ENCODE measurements at places on chromosomes 7 and 10.

DNA sequence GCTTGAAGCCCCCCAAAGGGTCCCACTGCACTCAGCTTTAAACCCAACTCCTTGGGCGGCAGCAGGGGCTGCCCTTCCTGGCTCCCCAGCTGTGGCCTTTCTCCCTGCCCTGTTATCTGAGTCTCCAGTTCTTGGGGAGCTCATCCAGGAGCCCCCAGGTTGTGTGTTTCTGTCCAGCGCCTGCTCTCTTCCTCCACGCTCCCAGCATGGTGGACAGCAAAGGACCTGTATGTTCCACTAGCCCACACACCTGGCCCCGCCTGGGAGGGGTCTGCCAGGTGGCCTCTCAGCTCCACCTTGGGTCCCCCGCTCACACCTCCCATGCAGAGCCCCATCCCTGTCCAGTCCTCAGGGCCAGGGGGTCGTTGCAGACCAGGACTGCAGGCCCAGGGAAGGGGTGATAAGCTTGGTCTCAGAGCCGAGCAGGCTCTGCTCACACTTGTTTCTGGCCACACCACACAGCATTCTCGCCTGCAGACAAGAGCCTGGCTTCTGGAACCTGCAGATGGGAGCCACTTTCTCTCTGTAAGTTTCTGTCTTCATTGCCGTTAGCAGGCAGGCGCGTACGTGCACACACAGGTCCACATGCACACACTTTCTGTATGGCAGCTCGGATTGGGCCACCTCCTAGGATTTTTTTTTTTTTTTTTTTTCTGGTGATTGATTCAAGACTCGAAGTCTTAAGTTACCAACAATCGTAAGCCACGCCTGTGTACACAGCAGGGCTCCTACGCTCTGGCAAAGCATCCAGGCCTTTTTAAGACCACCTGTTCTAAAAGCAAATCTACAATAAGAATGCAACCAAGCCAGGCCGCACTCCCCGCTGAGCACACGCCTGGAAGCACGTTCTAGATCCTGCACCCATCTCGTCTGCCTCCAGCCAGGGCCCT lies 104.6 kb downstream of the CYTH3 start:
- no peak for DNase-seq

DNA sequence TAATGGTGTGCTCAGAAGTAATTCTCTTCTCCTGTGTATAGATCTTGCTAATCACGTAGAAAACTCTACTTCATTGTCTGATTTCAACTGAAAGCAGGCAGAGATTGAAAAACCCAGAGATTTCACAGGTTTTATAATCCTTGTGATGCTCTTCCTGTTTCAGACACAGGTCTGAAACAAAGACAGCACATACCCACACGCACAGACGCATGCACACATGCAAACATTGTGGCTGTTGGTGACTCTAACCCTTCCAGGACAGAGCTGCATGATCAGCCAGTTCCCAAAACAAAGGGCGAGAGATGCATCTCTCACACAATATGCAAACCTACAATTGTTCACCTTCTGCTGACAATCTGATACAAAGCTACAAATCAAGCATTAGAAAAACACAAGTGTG lies 11.1 kb upstream of the TFEC start:
- DNase-seq, result no peak

DNA sequence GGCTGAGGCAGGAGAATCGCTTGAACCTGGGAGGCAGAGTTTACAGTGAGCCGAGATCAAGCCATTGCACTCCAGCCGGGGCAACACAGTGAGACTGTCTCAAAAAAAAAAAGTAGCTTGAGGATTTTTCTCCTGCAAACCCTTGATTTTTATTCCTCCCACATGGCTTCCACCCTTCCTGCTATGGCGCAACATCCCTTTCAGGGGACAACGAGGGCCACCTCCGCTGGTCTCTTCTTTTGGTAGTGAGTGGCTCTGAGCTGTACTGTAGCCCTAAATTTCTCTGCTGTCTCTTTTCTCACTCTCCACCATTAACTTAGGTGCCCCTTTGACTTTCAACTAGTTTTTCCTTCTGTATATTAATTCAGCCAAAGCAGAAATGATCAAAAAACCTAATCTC lies 113.4 kb downstream of the HIPK2 start:
- DNase-seq, result no peak

DNA sequence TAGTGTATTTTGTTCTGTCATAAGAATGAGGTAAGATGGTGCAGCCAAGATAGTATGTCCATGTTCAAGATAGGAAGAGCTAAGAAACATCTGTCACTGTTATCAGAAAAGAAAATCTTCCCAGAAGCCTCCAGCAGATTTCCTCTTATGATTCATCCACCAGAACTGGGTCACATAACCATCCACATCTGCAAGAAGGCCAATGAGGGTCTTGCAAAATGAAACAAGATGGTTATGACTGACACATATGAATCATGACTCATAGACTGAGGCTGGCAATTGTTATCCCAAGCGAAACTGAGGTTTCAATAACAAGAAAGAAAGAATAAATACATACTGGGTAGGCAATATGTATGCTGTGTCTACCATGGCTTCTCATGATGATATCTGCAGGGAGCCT lies 30.3 kb downstream of the CCNJ start:
- DNase-seq, result no peak

DNA sequence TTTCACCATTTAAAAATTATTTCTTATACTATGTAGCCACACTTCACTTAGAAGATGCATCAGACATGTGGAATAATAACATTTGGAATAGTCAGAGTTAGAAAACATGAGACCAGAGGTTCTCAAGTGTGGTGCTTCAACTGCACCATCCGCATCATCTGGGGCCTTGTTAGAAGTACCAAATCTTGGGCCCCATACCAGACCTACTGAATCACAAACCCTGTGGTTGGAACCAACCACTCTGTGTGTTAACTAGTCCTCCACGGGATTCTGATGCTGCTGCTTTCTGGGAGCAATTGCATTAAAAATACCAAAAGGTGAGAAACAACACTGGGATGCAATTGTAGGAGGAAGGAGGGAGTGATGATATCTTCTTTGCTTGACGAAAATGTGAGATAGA lies 125.2 kb downstream of the GNAT3 start:
- DNase-seq, result no peak

DNA sequence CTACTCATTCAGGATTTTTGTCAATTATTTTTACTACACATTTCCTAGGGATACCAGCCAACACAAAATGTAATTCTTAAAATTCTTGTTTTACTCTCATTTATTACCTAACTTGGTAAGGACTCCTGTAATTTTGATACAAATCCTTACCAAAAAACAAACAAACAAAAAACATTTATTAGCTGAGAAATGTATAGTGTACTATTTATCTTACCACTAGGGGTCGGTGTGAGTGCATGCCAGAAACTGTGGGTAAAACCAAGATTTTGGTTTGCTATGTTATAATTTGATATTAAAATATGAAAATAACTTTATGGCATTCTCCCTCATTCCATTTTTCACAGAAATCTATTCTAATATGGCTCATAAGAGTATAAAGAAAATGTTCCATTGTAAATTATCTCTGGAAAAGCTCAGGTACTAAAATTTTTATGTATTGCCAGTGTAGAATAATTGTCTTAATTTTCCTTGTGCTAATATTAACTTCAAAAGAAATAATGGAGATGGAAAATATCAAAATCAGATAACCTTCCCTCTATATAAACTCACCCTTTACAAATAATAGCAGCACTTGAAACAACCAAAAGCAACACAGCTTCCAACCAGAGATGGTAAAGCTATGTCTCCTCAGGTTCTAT lies 290.8 kb upstream of the PCDH15 start:
- DNase-seq, result no peak

- no peak for DNase-seq
Measured at GRCh38 chr10:110651044-110651958, 7.2 kb downstream of the RBM20 start.

GRCh38 chr10:57098146-57098545 lies 737.1 kb upstream of the ZWINT start:
- no peak for DNase-seq

DNA sequence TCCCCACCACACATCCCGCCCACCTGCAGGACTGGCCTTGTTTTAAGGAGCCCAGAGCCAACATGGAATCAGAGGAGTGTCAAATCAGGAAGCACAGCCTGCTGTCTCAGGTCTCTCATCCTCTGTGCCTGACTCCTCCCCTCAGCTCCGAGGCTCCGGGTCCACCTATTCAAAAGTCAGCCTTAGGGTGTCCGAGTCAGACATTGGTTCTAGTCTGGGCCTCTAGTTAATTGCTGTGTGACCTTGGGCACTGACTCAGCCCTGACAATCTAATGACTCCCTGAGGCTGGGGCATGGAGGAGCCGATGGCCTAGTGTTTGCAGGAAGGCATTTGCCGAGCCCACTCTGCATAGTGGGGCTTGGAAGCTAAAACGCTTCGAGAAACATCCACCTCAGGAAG lies 223.1 kb upstream of the PPP2R2D start:
- no peak for DNase-seq

DNA sequence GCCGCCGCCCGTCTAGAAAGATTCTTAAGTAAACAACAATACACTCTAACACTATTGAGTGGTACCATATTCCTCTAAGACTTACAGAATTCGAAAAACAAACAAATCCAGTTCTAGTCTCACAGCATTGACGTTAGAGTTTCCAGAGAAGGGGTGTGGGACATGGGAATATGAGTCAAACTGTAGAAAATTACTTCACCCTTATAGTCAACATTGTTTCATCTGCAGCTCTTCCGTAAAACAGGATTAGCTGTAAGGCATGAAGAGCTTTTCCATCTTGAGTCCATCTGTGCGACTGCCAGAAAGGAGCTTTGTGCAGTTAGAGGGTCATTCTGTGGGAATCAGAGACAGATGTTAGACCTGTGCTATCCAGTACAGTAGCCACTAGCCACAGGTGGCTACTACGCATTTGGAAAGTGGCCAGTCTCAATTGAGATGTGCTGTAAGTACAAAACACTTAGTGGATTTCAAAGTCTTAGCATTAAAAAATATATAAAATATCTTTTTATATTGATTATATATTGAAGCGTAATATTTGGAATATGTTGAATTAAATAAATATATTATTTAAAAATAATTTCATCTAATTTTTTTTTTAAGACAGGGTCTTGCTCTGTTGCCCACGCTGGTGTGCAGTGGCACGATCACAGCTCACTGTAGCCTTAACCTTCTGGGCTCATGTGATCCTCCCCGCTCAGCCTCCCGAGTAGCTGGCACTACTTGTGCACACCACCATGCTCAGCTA lies 79.8 kb upstream of the MPP7 start:
- no peak for DNase-seq

DNA sequence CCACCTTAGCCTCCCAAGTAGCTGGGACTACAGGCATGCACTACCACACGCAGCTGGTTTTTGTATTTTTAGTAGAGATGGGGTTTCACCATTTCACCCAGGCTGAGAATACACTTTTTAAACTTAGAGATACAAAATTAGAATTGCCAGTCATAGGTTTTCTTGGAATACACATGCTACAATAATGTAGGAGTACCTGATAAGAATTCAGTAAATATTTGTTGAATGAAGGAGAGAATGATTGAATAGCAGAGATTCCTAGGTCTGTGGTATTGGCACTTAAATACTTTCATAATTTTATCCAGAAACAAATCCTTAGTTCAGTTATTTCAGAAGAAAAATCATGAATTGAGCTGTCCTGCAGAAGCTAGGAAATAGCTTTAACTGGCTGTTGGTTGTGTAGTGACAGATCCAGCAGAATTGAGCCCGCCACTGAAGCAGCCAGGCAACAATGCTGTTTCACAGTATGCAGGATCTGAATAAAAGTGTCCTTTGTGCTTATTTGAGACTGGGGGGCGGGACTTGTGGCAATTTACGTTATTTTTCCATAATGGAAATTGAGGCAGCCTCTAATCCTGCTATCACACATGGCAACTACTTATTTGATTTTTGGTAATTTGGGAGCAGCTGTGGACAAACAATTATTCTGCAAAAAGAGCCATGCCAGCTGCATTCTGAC lies 31.5 kb downstream of the NRF1 start:
- DNase-seq, result no peak

GRCh38 chr7:106523482-106523881 lies 137.5 kb downstream of the CCDC71L start:
- no peak for DNase-seq

DNA sequence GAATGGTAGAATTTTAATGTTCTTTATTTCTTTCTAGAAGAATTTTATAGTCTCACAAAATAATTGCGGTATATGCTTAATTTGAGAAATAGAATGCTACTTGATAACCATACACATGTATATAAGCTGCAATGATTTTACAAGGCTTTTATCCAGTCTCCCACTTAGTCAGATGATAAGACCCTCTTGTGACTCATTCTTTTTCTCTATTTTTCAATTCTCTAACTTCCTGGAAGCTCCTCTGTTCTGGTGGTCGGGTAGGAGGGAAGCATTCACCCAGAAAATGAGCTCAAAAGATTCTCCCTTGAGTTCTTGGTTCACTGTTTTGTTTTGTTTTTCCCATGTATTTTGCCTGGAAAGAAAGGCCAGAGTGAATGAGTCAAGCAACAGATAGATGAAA lies 546.6 kb downstream of the INHBA start:
- DNase-seq, result no peak

- peak; percentile 18 for DNase-seq
Measured at GRCh38 chr10:97463363-97464132, 17.6 kb downstream of the ZDHHC16 start.

- no peak for DNase-seq
Measured at GRCh38 chr7:31002256-31002655, 38.5 kb downstream of the GHRHR start.

- DNase-seq, result no peak
Measured at GRCh38 chr7:22351878-22352277, 5.1 kb downstream of the RAPGEF5 start.

GRCh38 chr10:60532696-60533468 lies 143.2 kb upstream of the ANK3 start:
- no peak for DNase-seq

DNA sequence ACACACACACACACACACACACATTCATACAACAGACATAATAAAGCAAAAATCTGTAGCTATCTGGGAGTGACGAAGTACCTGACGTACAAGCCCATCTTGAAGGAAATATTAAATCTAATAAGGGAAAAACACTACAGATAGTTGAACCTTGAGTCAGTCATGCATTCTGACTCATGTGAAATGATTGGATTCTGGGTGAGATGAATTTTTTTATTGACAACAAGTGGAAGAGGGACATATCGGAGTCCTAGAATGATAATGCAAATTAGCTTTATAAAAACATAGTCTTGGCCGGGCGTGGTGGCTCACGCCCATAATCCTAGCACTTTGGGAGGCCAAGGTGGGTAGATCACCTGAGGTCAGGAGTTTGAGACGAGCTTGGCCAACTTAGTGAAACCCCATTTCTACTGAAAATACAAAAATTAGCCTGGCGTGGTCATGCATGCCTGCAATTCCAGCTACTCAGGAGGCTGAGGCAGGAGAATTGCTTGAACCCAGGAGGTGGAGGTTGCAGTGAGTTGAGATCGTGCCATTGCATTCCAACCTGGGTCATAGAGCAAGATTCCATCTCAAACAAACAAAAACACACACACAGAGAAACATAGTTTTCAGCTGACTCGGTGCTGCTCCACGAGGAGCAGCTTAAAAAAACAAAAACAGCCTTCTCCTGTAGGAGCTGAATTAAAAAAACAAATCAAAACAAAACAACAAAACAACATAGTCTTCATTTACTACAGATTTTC lies 154.4 kb upstream of the MKLN1 start:
- no peak for DNase-seq

- no peak for DNase-seq
Measured at GRCh38 chr10:63260103-63260859, 127.2 kb downstream of the NRBF2 start.
